ENCODE measurements at places on chromosomes 3 and 15.
A peak's percentile ranks its signal among the peaks of the same experiment; 100 is the strongest.

GRCh38 chr3:62587579-62588031, 214.3 kb upstream of the FEZF2 start:
- DNase-seq = no peak

DNA sequence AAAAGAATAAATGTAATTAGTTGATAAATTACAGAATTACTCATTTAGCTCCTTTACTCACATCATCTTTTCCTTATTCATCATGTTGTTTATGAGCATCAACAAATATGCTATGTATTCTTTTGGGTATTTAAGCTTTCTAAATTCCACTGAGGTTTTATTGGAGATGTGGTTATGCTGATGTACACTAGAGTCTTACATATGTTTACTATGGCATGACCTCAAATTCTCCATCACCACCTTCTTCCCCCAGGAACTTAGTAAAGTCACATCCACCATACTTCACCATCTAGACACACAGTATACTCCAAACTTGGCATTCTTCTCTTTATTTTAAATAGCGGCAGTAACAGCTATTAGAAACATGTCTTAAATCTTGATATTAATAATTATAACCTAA, 74.1 kb upstream of the MELTF start:
- no peak for DNase-seq

DNA sequence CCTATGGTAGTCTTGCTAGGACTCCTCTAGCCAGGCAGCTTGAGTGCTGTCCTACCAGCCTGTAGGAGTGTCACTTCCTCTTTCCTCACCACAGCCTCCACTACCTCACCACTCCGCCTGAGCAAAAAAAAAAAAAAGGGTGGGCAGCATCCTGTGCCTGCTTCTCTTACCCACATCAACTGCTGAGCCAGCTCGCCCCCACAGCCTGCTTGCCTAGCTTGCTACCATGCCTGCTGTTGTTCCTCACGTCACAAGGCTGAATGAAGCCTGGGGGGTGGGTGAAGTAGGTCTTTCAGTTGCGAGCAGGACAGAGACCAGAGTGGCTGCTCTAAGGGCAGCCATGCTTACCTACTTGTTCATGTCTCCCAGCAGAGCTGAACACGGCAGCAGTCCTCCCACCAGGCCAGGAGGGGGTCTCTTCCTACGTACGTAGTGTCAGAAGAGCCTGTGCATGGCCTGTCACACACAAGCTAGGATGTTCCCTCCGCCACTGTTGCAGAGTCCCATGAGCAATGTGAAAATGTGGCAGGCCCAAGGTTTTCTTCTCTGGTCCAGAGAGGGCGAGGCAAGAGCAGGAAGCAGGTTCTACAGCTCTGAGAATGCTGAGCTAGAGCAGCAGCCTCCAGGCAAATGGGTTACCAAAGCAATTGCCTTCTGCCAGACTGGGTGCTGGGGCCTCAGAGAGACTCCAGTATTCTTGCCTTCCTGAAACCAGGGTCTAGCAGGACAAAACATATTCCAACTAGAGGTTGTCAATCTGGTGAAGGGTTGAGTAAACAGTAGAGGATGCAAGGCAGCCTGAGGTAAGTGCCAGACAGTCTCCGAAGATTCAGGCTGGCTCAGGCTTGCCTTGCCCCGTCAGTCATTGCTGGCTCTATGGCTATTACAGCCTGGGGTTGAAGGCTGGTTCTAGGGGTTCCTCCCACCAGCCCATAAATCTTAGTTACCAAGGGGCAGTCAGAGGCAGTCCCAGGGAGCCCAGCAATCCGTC, 8.1 kb downstream of the PPM1M start:
- DNase-seq = peak; percentile 90

- DNase-seq = no peak
Observed at GRCh38 chr3:72896996-72897757, 9.3 kb downstream of the GXYLT2 start.

DNA sequence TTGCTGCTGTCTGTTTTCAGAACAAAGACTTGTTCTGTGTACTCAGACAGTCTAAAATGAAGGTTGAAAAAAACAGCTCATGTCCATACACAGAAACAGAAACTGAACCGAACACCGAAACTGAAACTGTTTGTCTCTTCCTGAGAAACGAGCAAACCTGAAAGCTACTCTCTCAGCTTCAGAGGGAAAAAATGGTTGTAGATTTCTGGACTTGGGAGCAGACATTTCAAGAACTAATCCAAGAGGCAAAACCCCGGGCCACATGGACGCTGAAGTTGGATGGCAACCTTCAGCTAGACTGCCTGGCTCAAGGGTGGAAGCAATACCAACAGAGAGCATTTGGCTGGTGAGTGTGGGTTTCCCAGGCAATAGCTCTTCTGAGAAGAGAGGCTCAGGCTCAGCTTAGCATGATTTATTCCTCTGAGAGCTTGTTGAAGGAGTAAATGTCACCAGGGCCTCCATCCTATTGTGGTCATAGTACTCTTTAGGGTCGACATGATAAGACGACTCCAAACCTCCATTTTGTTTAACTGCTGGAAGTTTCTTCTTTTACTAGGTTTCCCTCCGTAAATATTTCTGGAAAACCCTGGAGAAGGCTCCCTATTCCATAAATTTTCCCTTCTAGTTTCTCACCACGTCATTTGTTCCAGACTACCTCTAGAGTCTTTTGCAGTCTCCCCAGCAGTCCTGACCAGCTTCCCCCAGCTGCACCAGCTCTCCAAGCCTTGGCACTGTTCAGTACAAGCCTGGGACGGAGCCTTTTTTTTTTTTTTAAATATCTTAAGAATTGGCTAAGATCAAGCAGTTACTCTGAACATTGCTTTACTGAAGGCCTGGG, at the start of gene RTP4:
Gene RTP4, plus strand, starts transcription at position 135 of the 838 bp plus-strand sequence. Its CDS starts 57 bp downstream, at position 192.
- DNase-seq = peak; percentile 77

DNA sequence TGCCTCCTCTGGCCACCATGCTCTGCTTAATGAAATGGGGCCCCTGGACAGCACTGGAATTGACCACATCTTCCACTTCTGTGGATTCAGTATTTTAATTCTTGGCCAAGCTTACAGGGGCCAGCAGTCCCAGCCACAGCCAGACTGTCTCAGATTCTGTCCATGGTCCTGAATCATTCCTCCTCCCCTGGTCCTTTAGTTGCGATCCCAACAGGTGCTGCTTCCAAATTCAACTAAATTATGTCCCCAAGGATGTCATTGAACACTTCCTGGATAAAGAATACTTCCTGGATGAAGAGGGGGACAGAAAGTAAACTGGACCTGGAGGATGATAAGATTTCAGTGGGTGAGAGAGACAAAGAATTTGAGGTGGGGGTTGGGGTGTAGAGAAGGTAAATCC, 111.1 kb upstream of the FOXB1 start:
- DNase-seq = no peak

DNA sequence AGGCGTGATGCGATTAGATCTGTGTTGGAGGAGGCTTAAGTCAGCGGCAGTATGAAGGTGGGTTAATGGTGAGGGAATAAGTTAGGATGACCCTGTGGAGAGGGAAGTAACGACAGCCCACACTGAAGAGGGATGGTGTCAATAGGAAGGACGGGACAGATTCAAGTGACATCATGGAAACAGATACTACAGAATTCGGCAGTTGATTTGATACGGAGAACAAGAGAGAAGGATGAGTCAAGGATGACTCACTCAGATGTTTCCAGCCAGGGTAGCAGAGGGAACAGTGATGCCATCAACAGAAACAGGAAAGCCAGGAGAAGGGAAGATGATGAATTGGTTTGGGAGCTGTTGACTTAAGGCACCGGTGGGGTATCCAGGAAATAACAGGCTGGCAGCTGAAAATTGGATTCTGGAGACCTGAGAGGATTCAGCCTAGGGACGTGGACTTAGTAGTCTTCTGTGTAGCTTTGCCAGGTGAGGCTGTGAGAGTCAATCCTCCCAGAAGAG, 38.0 kb downstream of the SHC4 start:
- DNase-seq = no peak

GRCh38 chr15:29939404-29939803, 117.1 kb upstream of the TJP1 start:
- DNase-seq = no peak

Data from CD4-positive, alpha-beta T cell treated with Interleukin-4 for 1 hour (primary cell).